ENCODE measurements at places on chromosomes 2 and 18. TPM values are rescaled to one million over a fixed set of nuclear protein-coding genes. Genes with fewer than 3 reads are reported as not detected.

- no peak overlapping the region for H3K4me3 ChIP-seq
- H3K27ac ChIP-seq: no peak overlapping the region
- no peak for DNase-seq
- no peaks in the 10 kb centered on the region for H3K36me3 ChIP-seq
- no peaks in the 10 kb centered on the region for H3K27me3 ChIP-seq
- no peaks in the 10 kb centered on the region for H3K4me1 ChIP-seq
Measured at GRCh38 chr2:149538138-149538833, 49.3 kb downstream of the MMADHC start.

GRCh38 chr18:58396966-58397365 is 231.9 kb downstream of the ALPK2 start:
- DNase-seq: no peak
- H3K27me3 ChIP-seq: no peaks in the 10 kb centered on the region
- H3K4me3 ChIP-seq: no peak overlapping the region
- peaks cover 7% of the 10 kb centered on the region for H3K36me3 ChIP-seq

GRCh38 chr2:146678516-146678915 is 1166.3 kb upstream of the ACVR2A start:
- no peak overlapping the region for H3K4me3 ChIP-seq
- H3K36me3 ChIP-seq: no peaks in the 10 kb centered on the region
- H3K4me1 ChIP-seq: peaks cover 11% of the 10 kb centered on the region
- H3K27ac ChIP-seq: no peak overlapping the region
- no peaks in the 10 kb centered on the region for H3K27me3 ChIP-seq
- DNase-seq: no peak

DNA sequence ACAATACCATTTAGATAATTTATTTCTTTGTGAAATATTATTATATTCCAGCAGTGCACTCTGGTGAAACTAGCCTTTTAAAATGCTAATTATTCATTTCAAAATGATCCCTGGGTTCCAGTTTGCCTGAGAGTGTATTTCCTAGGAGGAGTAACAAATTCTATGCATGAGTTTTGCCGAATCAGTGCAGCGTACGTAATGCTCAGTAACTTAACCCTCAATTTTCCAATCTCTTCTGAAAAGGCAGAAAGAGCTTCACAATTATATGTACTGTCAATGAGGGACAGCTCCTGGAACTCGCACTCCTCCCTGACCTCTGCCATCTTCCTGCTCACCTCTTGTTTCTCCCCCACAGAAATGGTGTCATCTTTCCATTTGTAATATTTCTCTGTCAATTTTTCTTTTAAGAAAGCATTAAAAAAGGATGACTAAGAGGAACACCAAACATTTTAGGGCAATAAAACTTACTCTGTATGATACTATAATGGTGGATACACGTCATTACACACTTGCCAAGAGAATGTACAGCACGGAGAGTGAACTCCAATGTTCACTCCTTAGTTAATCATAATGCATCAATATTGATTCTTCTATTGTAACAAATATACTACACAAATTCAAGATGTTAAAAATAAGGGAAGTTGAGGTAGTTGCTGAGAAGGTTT is 25.7 kb upstream of the XIRP2 start:
- no peaks in the 10 kb centered on the region for H3K4me1 ChIP-seq
- no peak for DNase-seq
- no peaks in the 10 kb centered on the region for H3K36me3 ChIP-seq
- H3K4me3 ChIP-seq: no peak overlapping the region
- no peaks in the 10 kb centered on the region for H3K27me3 ChIP-seq

CFAP65 gene
- total RNA-seq: 0.93 TPM

DNA sequence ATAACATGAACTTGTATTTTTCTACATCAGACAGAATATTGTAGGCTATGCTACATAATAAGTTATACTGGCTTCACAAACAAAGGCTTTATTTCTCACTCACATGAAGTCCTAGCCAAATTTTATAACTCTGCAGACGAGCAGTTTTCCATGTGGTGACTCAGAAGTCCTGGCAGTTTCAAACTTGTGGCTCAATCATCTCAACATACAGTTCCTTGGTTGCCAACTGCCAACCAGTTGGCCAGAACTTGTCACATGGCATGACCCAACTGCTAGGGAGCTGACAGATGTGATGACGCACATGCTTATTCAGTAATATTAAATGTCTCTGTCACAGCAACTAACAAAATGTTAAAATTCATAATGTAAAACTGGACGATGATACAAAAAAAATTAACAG is 63.8 kb upstream of the ZC3H15 start:
- no peak overlapping the region for H3K27ac ChIP-seq
- no peak for DNase-seq
- no peaks in the 10 kb centered on the region for H3K36me3 ChIP-seq

RTP5 gene
- total RNA-seq: not detected

GRCh38 chr2:41900101-41900577 is 147.7 kb upstream of the PKDCC start:
- H3K4me3 ChIP-seq: no peak overlapping the region
- no peak overlapping the region for H3K27ac ChIP-seq
- H3K4me1 ChIP-seq: no peaks in the 10 kb centered on the region
- no peaks in the 10 kb centered on the region for H3K27me3 ChIP-seq

TNFRSF11A gene
- 0.16 TPM for total RNA-seq
